ENCODE measurements at places on chromosomes 5 and 9. TPM values are rescaled to one million over a fixed set of nuclear protein-coding genes. Genes with fewer than 3 reads are reported as not detected.

Gene CDH18
- not detected for total RNA-seq

GRCh38 chr9:27514551-27514950, 9.5 kb upstream of the IFNK start:
- H3K4me1 ChIP-seq: peaks cover 8% of the 10 kb centered on the region
- no peaks in the 10 kb centered on the region for H3K27me3 ChIP-seq
- no peaks in the 10 kb centered on the region for H3K36me3 ChIP-seq

DNA sequence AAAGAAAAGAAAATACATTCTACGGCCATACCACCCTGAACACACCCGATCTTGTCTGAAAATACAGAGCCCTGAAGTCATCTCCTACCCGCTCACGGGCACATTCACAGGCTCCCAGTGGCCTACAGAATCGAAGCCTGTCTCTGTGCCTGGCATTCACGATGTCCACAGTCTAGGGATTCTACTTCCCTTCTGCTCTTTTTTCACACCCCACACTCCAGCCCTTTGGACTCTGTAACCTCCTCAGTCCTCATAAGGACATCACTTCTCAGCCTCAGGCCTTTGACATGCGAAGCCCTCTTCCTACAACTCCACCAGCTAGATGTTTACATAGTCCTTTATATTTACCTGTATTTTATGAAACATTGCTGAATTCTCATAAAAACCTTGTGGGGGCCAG, 77.8 kb downstream of the CSNK1A1 start:
- H3K27ac ChIP-seq: no peak overlapping the region
- no peak for DNase-seq
- H3K4me3 ChIP-seq: no peak overlapping the region
- H3K36me3 ChIP-seq: no peaks in the 10 kb centered on the region

- no peaks in the 10 kb centered on the region for H3K27me3 ChIP-seq
- DNase-seq: no peak
- no peak overlapping the region for H3K27ac ChIP-seq
- H3K36me3 ChIP-seq: no peaks in the 10 kb centered on the region
Observed at GRCh38 chr5:78727786-78728761, 79.5 kb upstream of the LHFPL2 start.

- no peak overlapping the region for H3K27ac ChIP-seq
- DNase-seq: no peak
- H3K4me1 ChIP-seq: peaks cover 9% of the 10 kb centered on the region
- no peak overlapping the region for H3K4me3 ChIP-seq
- no peaks in the 10 kb centered on the region for H3K27me3 ChIP-seq
- H3K36me3 ChIP-seq: no peaks in the 10 kb centered on the region
Observed at GRCh38 chr9:106701611-106702010, 161.4 kb upstream of the ZNF462 start.

Gene PHF24
- 1.3 TPM for total RNA-seq

DNA sequence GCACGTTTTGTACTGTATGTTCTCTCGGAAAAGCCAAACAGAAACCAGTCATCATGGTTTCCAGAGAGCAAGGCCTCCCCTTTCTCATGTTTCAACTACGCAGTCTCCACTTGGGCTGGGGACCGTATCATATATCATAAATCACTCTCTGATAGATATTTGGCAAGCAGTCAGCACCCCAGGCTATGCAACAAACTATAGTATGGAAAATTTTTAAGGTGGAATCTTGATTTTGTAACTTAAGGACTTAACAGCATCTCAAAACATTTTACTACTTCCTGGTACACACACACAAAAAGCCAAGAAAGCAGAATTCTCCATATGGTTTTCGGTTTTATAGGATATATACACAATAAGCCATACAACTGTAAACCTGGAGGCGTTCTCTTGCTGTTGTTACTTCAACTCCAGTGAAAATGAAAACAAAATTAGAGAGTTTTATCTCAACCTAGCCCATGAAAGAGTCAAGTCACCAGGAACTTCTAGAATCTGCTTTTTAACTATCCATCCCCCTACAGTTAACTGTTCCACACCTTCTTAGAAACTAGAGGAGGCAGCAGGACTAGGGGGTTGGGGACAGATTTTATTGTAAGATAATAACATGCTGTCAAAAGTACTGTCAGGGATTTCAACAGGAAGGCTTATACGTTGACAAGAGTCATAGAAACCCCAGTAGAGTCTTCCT, 283.4 kb downstream of the NFIB start:
- no peak for DNase-seq
- H3K27me3 ChIP-seq: no peaks in the 10 kb centered on the region
- H3K27ac ChIP-seq: peak overlapping the region; percentile 69
- H3K36me3 ChIP-seq: no peaks in the 10 kb centered on the region

Gene TMEM174
- total RNA-seq: not detected

DNA sequence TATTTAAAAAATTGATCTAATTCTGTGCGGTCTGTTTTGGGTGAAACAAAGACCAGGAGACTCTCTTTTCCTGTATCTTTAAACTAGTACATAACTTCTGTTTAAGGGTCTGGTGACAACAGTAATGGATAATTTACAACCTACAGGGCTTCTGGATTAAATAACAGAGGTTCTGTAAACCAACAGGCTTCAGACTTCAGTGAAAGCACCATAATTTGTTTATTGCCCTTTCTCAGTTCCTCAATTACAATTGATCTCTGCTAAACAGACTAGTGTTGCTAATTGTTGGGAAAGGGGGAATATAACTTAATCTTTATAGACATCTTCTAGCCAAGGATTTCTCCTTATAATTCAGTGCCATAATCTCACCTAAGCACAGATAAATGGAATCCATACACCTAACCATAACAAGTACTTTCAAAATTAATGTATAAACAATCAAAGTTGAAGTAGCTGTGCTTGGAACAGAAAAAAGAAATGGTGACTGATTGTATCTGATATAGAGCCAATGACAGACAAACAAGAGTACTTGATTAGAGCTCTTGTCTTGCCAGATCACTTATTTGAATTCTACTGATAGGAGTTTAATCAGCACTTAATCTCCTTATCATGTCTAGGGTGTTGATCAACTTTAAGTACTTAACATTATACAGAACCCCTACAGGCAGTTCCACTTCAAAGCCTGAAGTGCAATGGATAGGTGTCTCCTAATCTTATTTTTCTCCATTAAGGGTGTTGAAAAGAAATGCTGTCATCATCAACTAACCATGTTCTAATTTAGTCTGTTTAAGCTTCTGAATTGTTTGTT, 536.0 kb downstream of the NR2F1-AS1 start:
- H3K4me1 ChIP-seq: no peaks in the 10 kb centered on the region
- H3K27ac ChIP-seq: no peak overlapping the region
- H3K27me3 ChIP-seq: no peaks in the 10 kb centered on the region
- no peaks in the 10 kb centered on the region for H3K36me3 ChIP-seq

DNA sequence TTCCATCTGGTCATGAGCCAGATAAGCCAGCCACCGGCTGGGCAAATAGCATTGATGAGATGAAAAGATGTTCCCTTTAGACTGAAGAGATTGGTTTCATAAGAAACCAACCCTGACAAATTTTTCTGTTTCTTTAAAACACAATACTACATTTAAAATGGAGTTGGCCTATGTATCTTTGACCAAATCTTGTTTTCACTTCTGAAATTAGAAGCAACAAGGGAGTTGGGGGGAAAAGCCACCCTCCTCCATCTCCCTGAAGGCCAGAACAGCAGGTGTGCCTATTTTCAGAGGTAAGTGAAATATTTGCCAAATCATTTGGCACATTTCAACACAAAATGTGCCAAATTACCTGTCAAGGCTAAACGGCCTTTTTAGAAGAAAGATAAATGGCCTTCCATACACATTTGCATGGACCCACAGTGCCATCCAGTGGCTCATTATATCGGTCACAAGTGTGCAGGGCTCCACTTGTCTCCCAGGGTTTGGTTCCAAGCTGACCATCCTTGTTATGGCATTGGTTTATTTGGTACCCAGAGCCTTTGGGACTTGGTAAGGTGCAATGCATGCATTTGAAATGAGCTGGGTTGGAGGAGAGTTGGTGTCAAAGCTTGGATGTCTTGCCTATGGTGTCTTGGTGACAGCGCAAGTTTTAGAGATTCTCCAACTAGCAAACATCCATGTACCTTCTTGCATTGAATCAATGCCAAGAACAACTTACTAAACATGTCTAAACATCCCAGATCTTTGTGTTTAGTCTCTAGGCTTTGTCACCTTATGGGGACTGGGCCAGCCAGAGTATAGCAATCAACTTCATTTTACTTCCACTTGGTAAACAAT, 372.0 kb upstream of the KIF2A start:
- H3K4me3 ChIP-seq: no peak overlapping the region
- H3K36me3 ChIP-seq: no peaks in the 10 kb centered on the region
- H3K27me3 ChIP-seq: no peaks in the 10 kb centered on the region
- H3K4me1 ChIP-seq: no peaks in the 10 kb centered on the region
- no peak for DNase-seq

DNA sequence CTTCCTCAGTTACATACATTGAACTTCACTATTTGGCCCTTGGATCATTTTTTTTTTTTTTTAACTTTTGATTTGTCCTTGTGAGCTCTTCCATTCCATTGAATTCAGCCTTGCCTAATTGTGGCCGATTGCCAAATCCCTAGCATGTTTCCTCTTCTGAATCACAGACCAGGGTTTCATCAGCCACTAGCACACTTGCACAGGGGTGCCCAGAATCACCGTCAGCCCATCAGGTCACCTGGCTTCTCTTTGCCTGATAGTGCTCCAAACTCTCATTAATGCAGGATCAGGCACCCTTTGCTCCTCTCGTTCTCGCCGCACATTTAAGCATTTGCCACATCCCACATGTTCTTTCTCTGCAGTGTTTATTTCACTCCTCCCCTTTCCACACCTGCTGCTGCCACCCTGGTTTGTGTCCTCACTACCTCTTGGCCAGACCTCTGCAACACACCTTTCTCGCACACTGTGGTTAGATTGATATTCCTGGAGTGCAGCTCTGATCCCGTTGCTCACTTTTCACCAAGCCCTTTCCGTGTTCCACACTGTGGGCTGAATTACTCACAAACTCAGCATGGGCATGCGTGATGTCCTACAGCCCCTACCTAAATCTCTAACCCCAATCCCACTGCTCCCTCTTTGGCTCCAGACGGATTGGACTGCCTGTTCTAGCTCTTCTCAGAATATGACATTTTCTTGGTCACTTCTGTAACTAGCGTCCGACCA, 9.8 kb downstream of the PIK3R1 start:
- no peak for DNase-seq
- H3K36me3 ChIP-seq: peaks cover 29% of the 10 kb centered on the region
- H3K4me3 ChIP-seq: no peak overlapping the region
- H3K27ac ChIP-seq: no peak overlapping the region

Gene RASEF
- 11.5 TPM for total RNA-seq

DNA sequence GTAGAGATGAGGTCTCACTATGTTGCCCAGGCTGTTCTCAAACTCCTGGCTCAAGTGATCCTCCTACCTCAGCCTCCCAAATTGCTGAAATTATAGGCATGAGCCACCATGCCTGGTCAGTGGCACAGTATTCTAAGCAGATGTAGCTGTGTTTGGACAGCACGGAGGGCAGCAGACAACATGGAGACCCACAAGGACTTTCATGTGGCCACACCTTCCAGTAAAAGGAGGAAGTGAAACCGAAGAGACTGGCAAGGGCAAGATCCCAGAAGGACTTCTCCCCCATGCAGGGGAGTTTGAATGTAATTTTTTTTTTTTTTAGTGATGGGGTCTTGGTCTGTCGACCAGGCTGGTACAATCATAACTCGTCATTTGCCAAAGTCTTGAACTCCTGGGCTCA, 172.2 kb downstream of the TRPM3 start:
- H3K27me3 ChIP-seq: no peaks in the 10 kb centered on the region
- H3K4me1 ChIP-seq: no peaks in the 10 kb centered on the region

DNA sequence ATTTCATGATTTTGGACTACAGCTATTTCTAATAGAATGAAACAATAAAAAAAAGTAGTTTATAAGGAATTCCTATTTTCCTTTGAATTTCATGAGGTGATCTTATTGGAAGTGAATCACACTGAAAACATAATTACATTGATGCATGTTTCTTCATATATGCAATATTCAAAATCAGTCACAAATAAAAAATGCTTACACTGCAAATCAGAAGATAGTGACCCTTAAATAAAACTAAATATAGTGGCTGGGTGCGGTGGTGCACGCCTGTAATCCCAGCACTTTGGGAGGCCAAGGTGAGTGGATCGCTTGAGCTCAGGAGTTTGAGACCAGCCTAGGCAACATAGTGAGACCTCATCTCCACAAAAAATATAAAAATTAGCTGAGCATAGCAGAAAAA, 79.5 kb downstream of the CDC14B start:
- no peak for DNase-seq
- H3K27me3 ChIP-seq: no peaks in the 10 kb centered on the region
- no peak overlapping the region for H3K27ac ChIP-seq
- no peaks in the 10 kb centered on the region for H3K4me1 ChIP-seq

DNA sequence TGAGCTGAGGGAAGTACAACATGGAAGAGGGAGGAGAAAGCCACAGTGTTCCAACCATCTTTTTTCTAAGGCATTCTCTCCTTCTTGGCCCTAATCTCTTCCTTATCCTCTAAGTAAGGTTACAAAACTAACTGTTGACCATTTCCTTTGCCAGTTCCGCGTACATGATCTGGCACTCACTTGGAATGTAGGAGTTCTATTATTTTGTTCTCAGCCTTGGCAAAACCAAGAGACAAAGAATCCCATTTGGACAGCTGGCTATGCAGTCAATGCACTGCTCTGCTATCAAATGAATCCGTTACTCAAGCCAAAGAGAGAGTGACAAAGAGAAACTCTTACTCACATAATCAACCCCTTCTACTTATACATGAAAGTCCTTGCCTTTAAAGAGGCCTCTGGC, 410.3 kb downstream of the DTWD2 start:
- H3K36me3 ChIP-seq: no peaks in the 10 kb centered on the region
- no peak overlapping the region for H3K4me3 ChIP-seq
- no peaks in the 10 kb centered on the region for H3K27me3 ChIP-seq
- H3K4me1 ChIP-seq: no peaks in the 10 kb centered on the region
- no peak for DNase-seq

- H3K27me3 ChIP-seq: no peaks in the 10 kb centered on the region
- peaks cover 47% of the 10 kb centered on the region for H3K4me1 ChIP-seq
- H3K27ac ChIP-seq: peak overlapping the region; percentile 88
- no peak overlapping the region for H3K4me3 ChIP-seq
Observed at GRCh38 chr9:4663956-4664355, 1.9 kb downstream of the PLPP6 start.

DNA sequence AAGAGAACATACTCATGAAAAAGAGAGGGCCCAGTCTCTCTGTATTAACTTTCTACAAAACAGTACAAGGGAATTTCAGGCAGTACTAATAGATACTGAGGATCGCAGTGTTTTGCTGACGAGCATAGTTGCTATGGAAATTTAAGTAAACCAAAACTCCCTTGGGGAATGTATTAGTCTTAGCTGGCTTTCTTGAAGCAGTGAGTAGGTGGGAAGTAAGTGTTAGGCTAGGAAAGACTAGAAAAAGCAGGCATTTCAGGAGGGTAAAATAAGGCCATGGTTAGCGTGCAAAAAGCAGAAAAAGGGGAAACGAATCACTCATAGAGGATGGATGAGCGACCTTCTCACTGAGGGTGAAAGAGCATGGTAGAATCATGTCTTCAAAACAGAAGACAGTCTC, 84.3 kb upstream of the ACTBL2 start:
- no peaks in the 10 kb centered on the region for H3K27me3 ChIP-seq
- H3K27ac ChIP-seq: no peak overlapping the region
- H3K36me3 ChIP-seq: no peaks in the 10 kb centered on the region
- no peaks in the 10 kb centered on the region for H3K4me1 ChIP-seq

Gene FAT2
- 0.53 TPM for total RNA-seq

Gene NPDC1
- 124 TPM for total RNA-seq

- no peak overlapping the region for H3K27ac ChIP-seq
- H3K36me3 ChIP-seq: no peaks in the 10 kb centered on the region
- H3K27me3 ChIP-seq: no peaks in the 10 kb centered on the region
- H3K4me1 ChIP-seq: peaks cover 6% of the 10 kb centered on the region
- no peak overlapping the region for H3K4me3 ChIP-seq
- DNase-seq: no peak
Observed at GRCh38 chr9:5650356-5651105, 21.6 kb downstream of the RIC1 start.

Measured in lower lobe of right lung (tissue), 2 donors.